ENCODE measurements at places on chromosomes 2 and 18.

- no peak for DNase-seq
These were observed 81.8 kb upstream of the LCLAT1 start for GRCh38 chr2:30365201-30365600.

- DNase-seq, result no peak
These were observed 42.7 kb downstream of the UBE2F start for GRCh38 chr2:238009563-238009962.

DNA sequence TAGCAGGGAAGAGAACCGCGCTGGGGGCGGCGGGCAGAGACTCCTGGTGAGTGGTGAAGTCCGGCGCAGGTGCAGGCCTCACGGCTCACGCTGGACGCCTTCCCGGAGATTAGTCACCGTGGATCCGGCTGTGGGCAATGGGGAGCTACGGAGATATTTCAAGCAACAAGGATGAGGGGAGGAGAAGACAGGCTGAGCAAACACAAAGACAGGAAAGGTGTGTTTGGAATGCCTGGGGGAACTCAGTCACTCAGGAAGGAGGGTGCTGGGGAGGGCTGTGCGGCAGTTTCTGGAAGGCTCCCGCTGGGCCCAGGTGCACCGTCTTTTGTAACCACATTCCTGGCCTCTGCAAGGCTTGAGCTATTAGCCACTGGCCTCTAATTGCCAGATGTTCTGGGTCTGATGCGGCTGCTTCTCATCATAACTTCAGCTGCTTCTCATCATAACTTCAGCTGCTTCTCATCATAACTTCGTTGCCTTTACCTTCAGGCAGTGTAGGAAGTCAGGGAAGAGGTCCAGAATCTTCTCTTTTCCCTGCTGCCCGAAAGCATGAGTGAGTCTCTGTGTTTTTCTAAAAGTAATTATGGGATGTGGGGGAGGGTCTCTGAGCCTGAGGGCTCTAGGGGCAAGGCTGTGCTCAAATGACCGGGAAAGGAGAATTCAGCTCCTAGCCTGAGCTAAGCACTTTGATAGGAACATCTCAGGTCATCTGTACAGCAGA is 118.9 kb downstream of the PXDN start:
- no peak for DNase-seq

- no peak for DNase-seq
These were observed 185.8 kb downstream of the ANKRD44 start for GRCh38 chr2:197124639-197125390.

GRCh38 chr2:136246086-136246669 is 128.2 kb upstream of the CXCR4 start:
- no peak for DNase-seq

- no peak for DNase-seq
These were observed 78.9 kb downstream of the ZBTB7C start for GRCh38 chr18:48330016-48330991.

- no peak for DNase-seq
These were observed 79.8 kb upstream of the CCDC141 start for GRCh38 chr2:179129574-179130238.

DNA sequence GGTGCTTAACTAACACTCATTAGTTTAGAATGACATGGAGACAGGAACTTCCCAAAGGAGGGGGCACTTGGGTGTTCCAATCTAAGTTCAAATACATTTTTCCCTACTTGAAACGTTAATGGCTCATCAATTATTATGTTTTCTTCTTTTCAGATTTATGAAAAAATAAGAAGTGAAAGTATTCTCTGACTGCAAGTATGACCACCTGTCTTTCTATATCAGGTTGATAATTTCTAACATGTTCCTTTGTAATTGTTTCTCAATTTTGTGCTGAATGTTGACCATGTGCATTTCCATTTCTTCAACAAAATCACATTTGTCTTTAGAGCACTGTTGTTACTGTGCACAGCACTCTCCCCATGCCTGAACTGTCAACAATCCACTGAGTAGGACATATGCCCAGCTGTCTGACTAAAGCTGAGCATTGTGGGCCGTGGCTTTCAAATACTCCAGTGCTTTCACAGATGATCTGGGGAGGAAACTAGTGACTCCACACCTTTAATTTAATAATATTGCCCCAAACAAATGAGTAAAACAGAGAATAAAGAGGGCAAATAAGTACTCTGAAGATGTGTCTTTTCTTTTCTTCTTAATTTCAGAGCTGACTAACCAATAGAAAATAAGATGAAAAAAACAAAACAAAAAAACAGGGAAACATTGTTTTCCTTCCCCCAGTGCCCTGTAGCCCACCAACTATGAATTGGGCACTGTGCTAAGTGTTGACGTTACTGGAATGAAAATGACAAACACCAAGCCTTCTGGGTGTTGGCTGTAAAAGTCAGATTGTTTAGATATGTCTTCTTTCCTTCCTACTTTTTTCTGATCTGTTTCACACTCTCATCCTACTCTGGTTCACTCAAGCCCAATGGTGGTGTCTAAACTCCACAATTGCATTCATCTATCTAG is 16.0 kb downstream of the LANCL1 start:
- DNase-seq, result no peak

DNA sequence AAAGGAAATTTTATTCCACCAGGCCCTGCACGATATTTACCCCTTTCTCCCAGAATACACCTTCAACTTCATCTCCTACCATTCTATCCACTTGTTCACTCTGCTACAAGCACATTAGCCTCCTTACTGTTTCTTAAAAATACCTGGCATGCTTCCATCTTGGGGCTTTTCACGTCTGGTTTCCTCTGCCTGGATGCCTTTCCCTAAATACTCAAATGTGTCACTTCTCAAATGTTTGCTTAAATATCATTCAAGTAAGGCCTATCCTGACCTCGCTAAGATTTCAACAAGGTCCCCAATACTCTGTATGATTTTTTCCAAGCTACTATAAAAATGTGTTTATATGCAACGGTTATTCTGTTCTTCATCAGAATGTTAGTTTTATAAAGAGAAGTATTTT is 433.0 kb upstream of the CHAC2 start:
- no peak for DNase-seq

DNA sequence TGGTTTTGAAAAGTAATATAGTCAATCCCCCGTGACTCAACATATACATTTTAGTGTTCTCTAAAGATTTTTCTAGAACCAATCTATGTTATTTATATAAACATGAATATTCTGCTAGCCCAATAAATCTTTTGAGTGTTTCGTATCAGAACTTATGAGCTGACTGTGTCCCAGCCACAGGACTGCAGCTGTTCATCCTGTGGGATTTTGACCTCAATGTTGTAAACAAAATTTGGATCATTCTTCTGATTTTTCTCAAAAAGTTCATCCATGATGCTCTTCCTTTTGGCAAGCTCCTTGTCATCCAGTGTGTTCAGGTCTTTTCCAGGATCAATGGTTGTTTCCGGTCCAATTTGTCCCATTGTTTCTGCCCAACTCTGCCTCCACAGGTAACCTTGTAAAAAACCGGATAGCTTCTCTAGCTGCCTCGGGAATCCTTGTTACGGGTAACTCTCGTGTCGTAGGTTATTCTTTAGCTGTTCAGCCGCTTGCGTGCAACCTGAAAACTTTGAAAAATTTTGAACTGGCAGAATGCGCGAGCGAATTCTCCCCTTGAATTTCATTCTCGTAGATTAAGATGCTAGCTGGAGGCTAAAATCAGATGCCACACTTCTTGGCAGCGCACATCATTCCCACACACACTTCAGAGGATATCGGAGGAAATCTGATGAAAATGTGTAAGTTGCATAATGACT is 195.2 kb downstream of the SH3BP4 start:
- DNase-seq, result no peak

DNA sequence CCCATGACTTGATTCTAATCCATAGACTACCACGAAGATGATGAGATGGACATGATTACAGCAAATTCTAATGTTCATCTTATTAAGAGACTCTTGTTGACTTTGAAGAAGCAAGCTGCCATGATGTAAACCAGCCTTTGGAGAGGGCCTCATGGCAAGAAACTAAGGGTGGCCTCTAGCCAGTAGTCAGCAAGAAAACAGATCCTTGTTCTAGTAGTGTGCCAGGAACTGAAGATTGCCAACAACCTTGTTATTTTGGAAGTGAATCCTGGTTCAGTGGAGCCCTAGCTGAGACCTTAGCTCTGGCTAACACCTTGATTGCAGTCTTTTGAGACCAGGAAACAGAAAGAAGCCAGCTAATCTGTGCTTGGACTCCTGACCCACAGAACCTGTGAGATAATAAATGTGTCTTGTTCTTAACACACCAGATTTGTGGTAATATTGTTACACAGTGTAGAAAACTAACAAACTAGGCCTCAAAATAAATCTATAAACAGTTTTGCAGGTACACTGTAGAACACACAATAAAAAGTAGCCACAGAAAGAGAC is 10.0 kb downstream of the PHOSPHO2 start:
- DNase-seq, result no peak

- no peak for DNase-seq
These were observed 38.7 kb downstream of the DCDC2C start for GRCh38 chr2:3741867-3742602.

DNA sequence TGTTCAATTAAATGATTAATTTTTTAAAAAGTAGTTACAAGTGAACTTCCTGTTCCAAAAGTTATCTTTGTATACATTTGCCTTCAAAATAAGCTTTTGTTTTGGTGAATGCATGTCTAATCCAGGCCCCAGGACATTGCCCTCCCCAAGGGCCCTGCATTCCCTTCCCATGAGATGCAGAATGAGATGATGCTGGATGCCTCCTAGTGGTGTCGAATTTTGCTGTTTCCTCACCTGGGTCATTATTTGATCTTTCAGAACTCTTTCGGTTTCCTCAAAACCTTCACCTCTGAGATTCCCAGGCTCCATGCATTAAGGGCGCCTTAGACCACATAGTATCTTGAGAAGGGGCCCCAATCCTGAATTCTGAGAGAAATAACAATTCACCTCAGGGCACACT is 728.8 kb downstream of the CNTNAP5 start:
- no peak for DNase-seq

GRCh38 chr18:7084080-7085065 is 33.2 kb downstream of the LAMA1 start:
- no peak for DNase-seq

DNA sequence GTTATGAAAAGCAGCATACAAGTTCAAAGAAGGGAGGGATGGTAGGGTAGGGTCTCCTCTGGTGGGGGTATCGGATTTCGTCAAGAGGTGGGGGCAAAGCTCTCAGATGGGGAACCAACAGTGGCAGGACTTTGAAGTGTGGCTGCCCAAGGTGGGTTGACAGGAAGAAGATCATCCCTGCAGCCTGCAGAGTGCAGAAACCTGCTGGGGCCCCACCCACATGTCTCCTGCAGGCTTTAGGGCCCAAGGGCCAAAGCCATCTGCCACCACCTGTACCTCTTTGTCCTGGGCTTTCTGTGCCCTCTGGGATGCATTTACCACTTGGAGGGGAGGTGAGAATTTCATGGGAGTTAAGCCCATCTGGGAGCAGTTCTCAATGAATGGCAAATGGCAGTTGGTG is 42.7 kb downstream of the KCNF1 start:
- DNase-seq, result no peak

- no peak for DNase-seq
These were observed 1007.0 kb upstream of the ACVR2A start for GRCh38 chr2:146837857-146838256.

GRCh38 chr18:13542520-13542847 is 183.9 kb downstream of the FAM210A start:
- DNase-seq, result no peak

GRCh38 chr2:58429014-58429875 is 188.1 kb upstream of the FANCL start:
- DNase-seq, result no peak

GRCh38 chr2:66569321-66569851 is 134.5 kb downstream of the MEIS1 start:
- no peak for DNase-seq

GRCh38 chr2:54638103-54638502 is 85.4 kb upstream of the EML6 start:
- DNase-seq, result no peak

GRCh38 chr2:70959271-70959761 is 19.1 kb upstream of the ANKRD53 start:
- no peak for DNase-seq

GRCh38 chr2:167962436-167963226 is 284.8 kb downstream of the STK39 start:
- DNase-seq, result no peak

- no peak for DNase-seq
These were observed 177.7 kb downstream of the INSIG2 start for GRCh38 chr2:118265873-118266455.

GRCh38 chr2:187207126-187207525 is 240.9 kb downstream of the CALCRL start:
- DNase-seq, result no peak

DNA sequence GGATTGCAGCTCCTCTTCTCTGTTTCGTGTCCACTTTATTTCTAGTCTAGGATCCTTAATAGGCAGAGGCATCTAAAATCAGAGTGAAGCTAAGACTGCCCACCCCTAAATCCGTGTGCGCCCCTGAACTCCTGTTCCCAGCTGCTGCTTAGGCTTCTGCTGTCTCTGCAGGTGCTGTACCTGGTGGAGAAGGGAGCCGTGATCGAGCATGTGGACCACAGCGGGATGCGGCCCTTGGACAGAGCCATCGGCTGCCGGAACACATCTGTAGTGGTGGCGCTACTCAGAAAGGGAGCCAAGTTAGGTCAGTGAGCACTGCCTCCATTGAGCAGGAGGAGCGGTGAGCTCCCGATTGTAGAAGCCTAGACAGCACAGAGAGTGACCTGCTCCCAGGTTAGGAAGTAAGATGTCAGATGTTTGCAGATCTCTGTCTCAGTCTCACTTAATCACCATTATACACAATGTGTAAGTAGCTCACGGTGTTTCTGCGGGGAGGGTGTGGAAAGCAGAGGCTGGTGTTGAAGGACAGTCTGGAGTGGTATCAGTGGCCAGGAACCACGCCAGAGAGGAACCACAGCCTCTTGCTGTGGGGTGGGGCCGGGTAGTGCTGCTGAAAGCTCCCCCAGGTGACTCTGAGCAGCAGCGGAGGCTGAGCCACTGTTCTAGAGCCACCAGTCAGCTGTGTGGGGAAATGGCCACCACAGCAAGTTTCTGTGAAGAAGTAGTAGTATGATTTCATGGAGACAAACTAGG is 62.3 kb downstream of the WDSUB1 start:
- no peak for DNase-seq

DNA sequence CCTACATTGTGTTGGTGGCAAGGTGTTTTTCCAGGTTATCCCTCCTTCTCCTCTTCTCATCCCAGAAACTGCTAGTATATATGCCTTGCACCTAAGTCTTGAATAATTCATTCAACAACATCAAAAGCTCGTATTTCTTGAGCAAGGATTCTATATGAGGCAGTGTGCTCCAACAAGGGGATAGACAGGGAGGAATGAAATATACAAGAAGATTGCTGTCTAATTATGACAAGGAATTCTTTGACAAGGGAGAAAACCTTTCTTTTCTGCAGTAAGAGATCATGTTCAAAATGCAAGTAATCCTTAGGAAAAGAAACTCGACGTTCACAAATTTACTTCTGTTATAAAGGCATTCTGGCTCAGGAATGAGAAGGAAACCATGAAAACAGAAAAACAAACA is 788.6 kb downstream of the TDRD15 start:
- no peak for DNase-seq

GRCh38 chr2:15031745-15032240 is 399.3 kb downstream of the LRATD1 start:
- no peak for DNase-seq
